ENCODE measurements at places on chromosomes 11 and 22.

DNA sequence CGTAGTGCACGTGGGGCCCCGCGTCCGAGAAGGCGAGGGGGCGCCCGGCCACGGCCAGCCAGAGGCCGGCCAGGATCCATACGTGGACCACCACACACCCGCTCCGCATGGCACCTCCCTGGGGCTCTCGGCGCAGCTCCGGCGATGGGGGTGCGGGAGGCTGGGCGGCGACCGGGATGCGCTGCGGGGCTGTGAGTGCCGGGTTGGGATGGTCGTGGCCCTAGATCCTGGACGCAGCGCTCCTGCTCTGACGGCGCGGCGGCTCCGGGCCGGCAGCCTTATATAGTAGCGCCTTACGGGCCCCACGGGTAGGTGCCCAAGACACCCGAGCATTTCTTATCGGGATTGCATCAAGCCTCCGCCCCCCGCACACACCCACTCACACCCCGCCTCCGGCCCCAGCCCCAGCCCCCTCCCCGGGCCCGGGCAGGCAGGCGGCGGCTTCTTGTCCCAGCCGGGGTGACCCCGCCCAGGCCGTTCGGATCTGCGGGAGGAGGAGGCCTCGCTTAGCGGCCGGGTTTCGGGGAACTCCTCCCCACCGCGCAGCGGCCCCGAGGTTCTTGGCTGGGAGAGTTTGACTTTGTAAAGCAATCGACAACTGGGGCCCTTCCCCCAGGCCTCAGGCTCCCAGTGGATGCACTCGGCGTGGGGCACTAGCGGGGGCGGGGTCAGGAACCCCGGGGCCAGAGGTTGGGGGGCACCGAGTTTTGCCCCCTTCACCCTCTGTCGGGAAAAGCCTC lies at the start of gene FGF19:
FGF19 (minus strand) TSS at position 255 of the 740 bp plus-strand sequence; CDS start at position 109, 146 bp downstream.
- DNase-seq, result no peak

- no peak for DNase-seq
These were observed 59.9 kb upstream of the C11orf87 start for GRCh38 chr11:109362059-109362458.

DNA sequence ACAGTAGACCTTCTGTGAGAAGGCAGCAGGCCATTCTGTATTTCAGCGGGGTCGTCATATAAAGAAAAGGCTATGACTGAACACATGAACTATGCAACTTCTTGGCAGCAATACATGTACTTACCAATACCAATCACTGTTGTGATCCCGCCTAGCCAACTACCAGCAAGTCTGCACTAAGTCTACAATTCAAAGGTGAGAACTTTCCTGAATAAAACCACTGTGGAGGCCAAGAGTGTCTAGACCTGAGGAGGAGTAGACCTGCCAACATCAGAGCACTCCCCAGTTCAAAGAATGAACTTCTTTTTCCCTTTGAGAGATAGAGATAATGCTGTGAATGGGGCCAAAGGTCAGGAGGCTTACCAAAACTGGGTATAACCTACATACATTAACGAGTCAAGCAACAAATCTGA lies 108.2 kb downstream of the SIK3 start:
- no peak for DNase-seq

GRCh38 chr11:19818619-19819018 lies 106.0 kb downstream of the NAV2 start:
- no peak for DNase-seq

DNA sequence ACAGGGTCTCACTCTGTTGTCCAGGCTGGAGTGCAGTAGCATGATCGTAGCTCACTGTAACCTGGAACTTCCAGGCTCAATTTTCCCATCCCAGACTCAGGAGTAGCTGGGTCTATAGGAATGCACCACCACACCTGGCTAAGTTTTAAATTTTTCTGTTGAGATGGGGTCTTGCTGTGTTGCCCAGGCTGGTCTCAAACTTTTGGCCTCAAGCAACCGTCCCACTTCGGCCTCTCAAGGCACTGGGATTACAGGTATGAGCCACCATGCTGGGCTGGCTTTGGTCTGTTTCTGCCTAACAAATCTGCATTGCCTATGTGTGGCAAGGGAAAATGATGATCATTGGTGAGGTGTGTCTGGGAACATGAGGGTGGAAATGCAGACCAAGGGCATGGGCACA lies 59.3 kb upstream of the CLMP start:
- no peak for DNase-seq

GRCh38 chr11:106998116-106998915 lies 20.0 kb downstream of the GUCY1A2 start:
- no peak for DNase-seq

DNA sequence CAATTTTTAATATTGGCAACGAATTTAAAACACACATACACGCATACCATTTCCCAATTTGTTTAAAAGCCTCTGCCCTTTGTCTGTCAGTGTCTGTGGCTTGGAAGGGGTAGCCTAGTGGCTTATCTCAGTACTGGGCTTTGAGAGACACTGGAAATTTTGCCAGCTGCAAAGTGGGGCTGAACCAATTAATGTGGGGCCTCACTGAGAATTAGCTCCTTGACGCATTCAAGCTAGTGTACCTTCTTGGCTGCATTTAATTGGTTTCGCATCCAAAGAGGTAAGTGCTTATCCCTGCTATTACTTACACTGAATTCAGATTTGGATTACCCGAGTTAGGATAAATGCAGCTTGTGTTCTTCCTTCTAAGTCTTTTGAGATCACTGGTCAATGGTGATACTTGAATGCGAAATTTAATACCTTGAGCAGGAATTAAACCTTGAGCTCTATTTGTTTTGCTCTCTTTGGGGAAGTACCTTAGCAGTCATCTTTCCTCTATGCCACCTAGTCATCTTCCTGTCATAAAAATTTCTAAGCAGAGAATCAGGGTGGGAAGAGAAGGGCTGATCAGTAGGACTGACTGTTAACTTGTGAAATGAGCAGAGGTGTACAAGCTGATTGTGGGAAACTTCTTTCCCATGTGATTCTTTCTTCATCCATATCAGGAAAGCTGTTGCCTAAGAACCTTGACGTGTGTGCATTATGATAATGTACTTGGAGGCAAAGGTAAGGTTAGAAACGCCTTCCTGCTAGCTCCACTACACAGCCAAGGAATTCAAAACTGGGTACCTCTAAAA lies 187.7 kb upstream of the E2F8 start:
- no peak for DNase-seq

DNA sequence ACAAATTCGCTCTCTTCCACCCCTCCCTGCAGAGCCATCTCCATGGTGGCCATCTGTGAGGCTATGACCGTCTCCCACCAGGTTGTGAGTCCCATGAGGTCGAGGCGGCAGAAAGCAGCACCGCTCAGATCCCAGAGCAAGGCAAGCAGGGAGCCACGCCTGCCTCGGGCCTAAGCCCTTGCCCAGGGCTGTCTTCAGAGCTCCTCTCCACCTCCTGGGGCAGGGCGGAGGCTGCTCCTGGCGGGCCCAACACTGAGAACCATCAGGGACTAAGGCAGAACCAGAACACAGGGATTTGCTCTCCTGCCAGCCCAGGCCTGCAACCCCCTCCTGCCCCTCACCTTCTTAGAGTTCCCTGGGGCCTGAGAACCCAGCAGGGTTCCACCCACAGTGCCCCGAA lies 80.9 kb upstream of the WNT11 start:
- no peak for DNase-seq

GRCh38 chr11:114379394-114380069 lies 20.8 kb downstream of the C11orf71 start:
- no peak for DNase-seq

- DNase-seq, result no peak
These were observed 44.9 kb downstream of the SCUBE1 start for GRCh38 chr22:43298062-43298801.

GRCh38 chr11:64545619-64546018 lies 45.4 kb upstream of the SLC22A12 start:
- DNase-seq, result no peak

- no peak for DNase-seq
These were observed 7.5 kb upstream of the TPST2 start for GRCh38 chr22:26597480-26597879.

DNA sequence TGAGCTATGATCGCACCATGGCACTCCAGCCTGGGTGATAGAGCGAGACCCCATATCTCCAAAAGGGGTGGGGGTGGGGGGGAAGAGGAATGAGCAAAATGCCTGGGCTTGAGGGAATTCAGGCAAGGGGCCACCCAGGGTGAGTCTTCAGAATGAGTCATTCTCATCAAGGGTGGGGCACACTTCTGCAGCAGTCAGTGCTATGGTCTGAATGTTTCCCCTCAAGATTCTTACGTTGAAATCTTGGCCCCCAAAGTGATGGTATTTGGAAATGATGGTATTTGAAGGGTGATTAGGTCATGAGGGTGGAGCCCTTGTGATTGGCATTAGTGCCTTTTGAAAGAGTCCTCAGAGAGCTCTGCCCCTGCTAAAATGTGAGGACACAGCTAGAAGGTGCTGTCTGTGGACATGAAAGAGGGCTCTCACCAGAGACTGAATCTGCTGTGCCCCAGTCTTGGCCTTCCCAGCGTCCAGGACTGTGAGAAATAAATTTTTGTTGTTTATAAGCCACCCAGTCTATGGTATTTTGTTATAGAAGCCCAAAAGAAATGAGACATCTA lies 86.4 kb upstream of the THY1 start:
- no peak for DNase-seq

DNA sequence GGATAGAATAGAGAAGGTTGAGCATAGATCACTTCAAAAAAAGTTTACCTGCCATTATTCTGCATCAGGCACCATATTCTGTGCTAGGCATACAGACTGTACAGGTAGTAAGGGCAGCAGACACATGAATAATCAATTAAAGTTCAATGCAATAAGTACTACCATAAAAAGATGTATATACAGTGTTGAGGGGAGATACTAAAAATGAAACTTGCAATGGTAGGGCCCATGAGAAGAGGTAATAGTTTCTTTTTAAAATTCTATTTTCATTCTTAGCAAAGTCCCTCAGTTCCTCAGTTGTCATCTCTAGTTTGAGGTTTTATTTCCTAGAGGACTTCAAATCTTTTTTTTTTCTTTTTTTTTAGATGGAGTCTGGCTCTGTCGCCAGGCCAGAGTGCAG lies 819.9 kb downstream of the FAM181B start:
- no peak for DNase-seq

GRCh38 chr11:78325274-78325781 lies 92.3 kb downstream of the GAB2 start:
- DNase-seq, result no peak

DNA sequence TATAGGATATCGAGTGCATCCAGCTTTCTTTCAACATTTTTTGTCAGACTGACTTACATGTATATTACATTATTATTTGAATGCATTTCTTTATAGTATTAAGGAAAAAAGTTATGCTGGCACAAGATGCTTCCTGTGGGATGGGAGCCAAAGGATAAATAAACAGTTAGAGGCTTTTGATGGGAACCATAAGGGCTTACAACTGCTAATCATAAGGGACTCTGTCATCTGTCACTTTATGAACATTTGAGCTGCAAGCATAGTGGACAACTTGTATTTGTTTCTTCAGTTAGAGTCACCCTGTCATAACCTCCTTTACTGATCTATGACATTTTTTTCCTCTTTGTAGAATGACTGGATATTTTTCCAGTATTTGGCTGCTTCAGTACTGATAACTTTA lies 132.4 kb upstream of the CHORDC1 start:
- no peak for DNase-seq

DNA sequence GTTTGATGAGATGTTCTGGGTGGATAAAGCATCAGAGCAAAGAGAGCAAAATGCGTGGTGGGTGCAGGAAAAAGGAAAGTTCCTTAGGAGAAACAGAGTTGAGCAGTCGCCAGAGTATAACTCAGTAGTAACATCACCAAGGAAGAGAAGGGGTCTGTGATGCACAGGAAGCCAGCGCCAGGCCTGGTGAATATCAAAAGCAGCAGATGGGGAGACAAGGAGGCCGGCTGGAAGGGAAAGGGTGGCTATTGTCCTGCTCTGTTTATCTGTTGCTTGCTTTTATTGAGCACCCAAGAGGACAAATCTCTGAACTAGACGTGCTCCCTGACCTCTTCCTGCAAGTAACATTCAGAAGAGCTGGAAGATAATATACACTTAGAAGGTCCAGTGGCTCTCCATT lies 52.7 kb upstream of the GRAMD1B start:
- DNase-seq, result no peak

- peak; percentile 35 for DNase-seq
These were observed 50.0 kb upstream of the POU2AF1 start for GRCh38 chr11:111429066-111429506.

- no peak for DNase-seq
These were observed 66.6 kb downstream of the GALNT18 start for GRCh38 chr11:11555208-11555607.

DNA sequence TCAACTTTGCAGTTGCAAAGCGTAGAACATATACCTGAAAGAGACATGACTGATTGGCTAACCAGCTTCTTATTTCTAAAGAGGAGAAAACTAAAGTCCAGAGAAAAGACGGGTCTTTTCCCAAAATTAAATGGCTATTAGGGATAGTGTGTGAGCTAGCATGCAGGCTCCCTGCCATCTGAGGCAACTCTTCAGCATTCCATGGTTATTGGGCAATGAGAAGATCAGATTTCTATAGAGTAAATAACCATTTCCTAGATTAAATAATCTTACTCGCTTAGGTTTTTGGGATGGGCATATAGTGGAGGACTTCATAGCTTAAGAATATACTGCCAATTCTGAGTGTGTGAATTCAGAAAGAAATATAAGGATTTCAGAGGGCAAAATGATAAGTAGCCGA lies 95.0 kb downstream of the PDHX start:
- DNase-seq, result no peak

- DNase-seq, result no peak
These were observed at the start of gene MYO7A for GRCh38 chr11:77127920-77128691. MYO7A (plus strand) TSS chr11:77128246; CDS start chr11:77130635, 2,389 bp downstream.

DNA sequence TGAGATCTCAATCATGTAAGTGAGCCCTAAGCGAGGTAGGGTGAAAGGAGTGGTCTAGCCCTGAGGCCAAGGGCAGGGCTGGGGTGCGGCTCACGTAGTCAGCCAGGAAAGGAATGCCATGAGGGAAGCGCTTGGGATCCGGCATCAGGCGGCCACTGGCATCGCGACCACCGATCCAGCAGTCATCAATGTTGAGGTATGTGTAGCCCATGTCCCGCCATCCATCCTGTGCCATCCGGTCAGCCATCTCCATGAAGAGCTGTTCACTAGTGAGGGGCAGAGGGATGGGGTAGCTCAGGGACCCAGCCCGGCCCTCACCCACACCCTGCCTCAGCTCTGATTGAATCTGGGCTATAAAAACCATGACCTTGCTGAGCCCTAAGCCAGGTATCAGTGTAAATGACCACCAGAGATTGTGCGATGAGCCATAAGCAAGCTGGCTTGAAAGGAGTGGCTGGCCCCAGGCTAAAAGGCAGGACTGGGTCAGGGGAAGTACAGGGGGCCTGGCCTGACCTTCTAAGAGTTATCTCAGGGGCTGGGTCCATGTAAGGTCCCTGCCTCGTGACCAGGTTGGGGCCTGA lies 2.9 kb downstream of the NAGA start:
- DNase-seq, result no peak

GRCh38 chr11:112997857-112998466 lies 36.7 kb downstream of the NCAM1 start:
- no peak for DNase-seq

- DNase-seq, result no peak
These were observed 32.8 kb downstream of the PITPNB start for GRCh38 chr22:27885977-27886842.

- DNase-seq, result no peak
These were observed 61.1 kb downstream of the KIAA1671 start for GRCh38 chr22:25013607-25014006.

- peak; percentile 61 for DNase-seq
These were observed at the start of gene LSP1 for GRCh38 chr11:1852877-1853276. LSP1 (plus strand) TSS chr11:1853084; CDS start chr11:1853145, 61 bp downstream.

- DNase-seq, result no peak
These were observed 20.7 kb upstream of the MMP7 start for GRCh38 chr11:102551169-102551781.

Measured in stimulated activated CD8-positive, alpha-beta memory T cell treated with anti-CD3 and anti-CD28 coated beads, Interleukin-7, amount 100 ng/mL, for 24 hours (primary cell).